ENCODE measurements at places on chromosomes 6 and 20. TPM values are rescaled to one million over a fixed set of nuclear protein-coding genes. Genes with fewer than 3 reads are reported as not detected.

Gene AKAP12
- total RNA-seq = 3.9 TPM

Gene LST1
- total RNA-seq = 4.8 TPM

Gene ZBTB22
- total RNA-seq = 12.4 TPM

Gene CDH26
- total RNA-seq = 0.27 TPM

Gene VSX1
- total RNA-seq = not detected

Gene CENPW
- 21.2 TPM for total RNA-seq

Gene PHACTR2
- total RNA-seq = 42.5 TPM

Gene TMEM217
- total RNA-seq = 0.62 TPM

Gene SYNDIG1
- 0.10 TPM for total RNA-seq

Gene OTOR
- total RNA-seq = not detected

Gene C20orf202
- total RNA-seq = not detected

Gene PREX1
- 24.6 TPM for total RNA-seq

Gene CRISP2
- not detected for total RNA-seq

Gene HLA-DPA1
- total RNA-seq = 18.7 TPM

Gene FBXL4
- 16.1 TPM for total RNA-seq

Gene C6orf132
- total RNA-seq = 42.3 TPM

Gene WFDC2
- total RNA-seq = 285 TPM

Gene ADGRF5
- 3.3 TPM for total RNA-seq

Gene PTGIS
- 8.0 TPM for total RNA-seq

Gene CST2
- total RNA-seq = not detected

Gene SLC4A11
- total RNA-seq = 2.6 TPM

Gene DEFB132
- not detected for total RNA-seq

Gene RTF2
- total RNA-seq = 67.3 TPM

Gene EPPIN
- not detected for total RNA-seq

Gene BMP2
- 25.3 TPM for total RNA-seq

Gene ULBP1
- not detected for total RNA-seq

Gene MROH8
- total RNA-seq = 1.3 TPM

Measured in colonic mucosa (tissue), 4 donors.